Bladder microvascular endothelial cell (primary cell): ENCODE measurements at places on chromosomes 3 and 15. TPM values are rescaled to one million over a fixed set of nuclear protein-coding genes. Genes with fewer than 3 reads are reported as not detected.

Gene GOLGA6B
- total RNA-seq = not detected in 2 replicates

Gene GPR149
- total RNA-seq = not detected in 2 replicates

Gene THBS1
- total RNA-seq = 2,994 and 14,705 TPM in 2 replicates

Gene TFG
- total RNA-seq = 33.8 and 61.0 TPM in 2 replicates

Gene ZDHHC19
- total RNA-seq = not detected in 2 replicates

Gene LRRC28
- total RNA-seq = 10.7 and 19.6 TPM in 2 replicates

Gene LIPC
- not detected in 2 replicates for total RNA-seq

Gene DMXL2
- 8.3 and 15.0 TPM in 2 replicates for total RNA-seq

Gene SLC22A13
- 0.16 and 0.76 TPM in 2 replicates for total RNA-seq

Gene DAZL
- total RNA-seq = not detected in 2 replicates

Gene CCR4
- total RNA-seq = 0.16 and 0.25 TPM in 2 replicates

Gene ATP8B4
- 2.8 TPM in 1 of 2 replicates, not detected in the other for total RNA-seq

Gene CLRN1
- not detected in 2 replicates for total RNA-seq

Gene MLF1
- total RNA-seq = 5.3 and 6.2 TPM in 2 replicates

Gene LTF
- total RNA-seq = 0.13 and 0.16 TPM in 2 replicates

Gene GOLGA6L24
- total RNA-seq = not detected in 2 replicates

Gene SPSB4
- not detected in 2 replicates for total RNA-seq

Gene FBN1
- 88.4 and 123 TPM in 2 replicates for total RNA-seq

Gene SKIC8
- total RNA-seq = 66.5 and 73.3 TPM in 2 replicates

Gene STRIT1
- total RNA-seq = not detected in 2 replicates

Gene PLD1
- 36.4 and 98.1 TPM in 2 replicates for total RNA-seq

Gene MASP1
- total RNA-seq = 0.19 and 1.6 TPM in 2 replicates

Gene SLC6A20
- total RNA-seq = not detected in 2 replicates

Gene OR5K1
- total RNA-seq = not detected in 2 replicates

Gene TMEM62
- 12.5 and 20.2 TPM in 2 replicates for total RNA-seq
